ENCODE measurements at places on chromosomes 2 and 18. TPM values are rescaled to one million over a fixed set of nuclear protein-coding genes. Genes with fewer than 3 reads are reported as not detected.

GRCh38 chr2:109193807-109194619 is 65.0 kb downstream of the SH3RF3 start:
- no peak for DNase-seq

The LYG1 gene
- total RNA-seq = 1.1 TPM

The ANKRD29 gene
- 0.70 TPM for total RNA-seq

The CCDC68 gene
- 2.2 TPM for total RNA-seq
